Activated CD8-positive, alpha-beta memory T cell treated with anti-CD3 and anti-CD28 coated beads for 4 hours (primary cell): ENCODE measurements at places on chromosomes 7 and 10.

GRCh38 chr10:95247881-95248583 lies 42.8 kb downstream of the PDLIM1 start:
- DNase-seq = no peak

DNA sequence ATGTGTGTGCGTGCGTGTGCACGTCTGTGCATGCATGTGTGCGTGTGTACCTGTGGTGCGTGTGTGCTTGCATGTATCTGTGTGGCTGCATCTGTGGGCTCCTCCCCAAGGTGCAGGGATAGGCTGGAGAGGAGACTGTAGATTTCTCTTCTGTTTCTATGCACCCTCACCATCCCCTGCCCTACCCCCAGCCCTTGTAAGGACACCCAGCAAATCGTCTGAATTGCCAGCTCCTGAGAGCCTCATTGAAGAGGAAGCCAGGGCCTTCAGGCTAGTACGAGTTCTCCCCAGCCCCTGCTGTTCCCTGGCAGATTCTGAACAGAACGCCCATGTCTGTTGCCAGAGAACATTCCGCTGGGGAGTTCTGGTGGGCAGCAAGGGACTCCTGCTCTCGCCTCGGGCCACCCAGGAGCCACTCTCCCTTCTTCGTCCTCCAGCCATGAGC lies 17.0 kb upstream of the TRIM8 start:
- DNase-seq = no peak

- no peak for DNase-seq
These were observed 732.8 kb downstream of the ZWINT start for GRCh38 chr10:55628260-55628701.

DNA sequence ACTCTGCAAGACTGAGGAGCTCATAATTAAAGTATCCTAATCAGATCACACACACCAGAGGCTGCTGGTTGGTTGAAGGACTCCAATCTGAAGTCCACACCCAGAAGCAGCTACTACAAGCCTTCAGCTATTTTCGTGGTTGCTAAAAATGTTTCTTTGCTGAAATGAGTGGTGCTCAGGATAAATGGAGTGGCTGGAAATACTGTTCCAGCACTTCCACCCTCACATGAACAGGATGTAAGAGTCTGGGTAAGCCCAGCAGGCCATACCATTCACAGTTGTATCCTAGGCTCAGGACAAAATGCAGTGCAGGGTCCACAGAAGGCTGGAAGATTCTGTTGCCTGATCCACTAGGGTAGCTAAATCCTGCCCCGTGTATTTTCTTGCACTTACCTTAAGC lies 34.1 kb downstream of the AFAP1L2 start:
- no peak for DNase-seq

DNA sequence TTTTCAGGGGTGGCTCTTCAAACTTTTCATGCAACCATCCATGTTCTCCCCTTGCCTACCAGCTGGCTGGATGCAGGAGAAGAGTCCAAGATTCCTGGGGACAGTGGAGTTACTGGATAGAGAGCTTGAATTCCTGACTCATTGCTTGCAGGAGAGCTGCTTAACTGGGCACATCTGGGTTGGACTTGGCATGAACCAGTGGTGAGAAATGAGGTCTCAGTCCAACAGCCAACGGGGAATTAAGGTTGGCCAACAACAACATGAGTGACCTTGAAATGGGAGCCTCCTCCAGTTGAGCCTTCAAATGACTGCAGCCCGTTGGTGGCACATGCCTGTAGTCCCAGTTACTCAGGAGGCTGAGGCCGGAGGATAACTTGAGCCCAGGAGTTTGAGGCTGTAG lies 58.1 kb upstream of the OPN4 start:
- no peak for DNase-seq

DNA sequence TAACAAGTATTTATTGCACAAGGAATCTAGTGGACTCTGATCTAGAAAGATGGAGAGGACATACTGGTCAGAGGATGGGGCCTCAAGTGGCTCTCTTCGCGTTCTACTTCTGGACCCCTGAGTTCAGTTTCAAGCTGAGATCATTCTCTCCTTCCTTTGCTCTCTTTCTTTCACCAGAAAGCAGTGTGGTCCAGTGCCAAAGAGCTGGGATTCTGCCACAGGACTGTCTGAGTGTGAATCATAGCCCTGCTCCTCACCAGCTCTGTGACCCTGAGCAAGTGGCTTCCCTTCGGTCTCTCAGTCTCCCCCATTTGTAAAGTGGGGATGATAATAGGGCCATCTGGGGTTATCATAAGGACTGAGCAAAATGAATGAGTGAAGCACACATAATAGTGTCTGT lies 715.2 kb downstream of the SUGCT start:
- DNase-seq = no peak

DNA sequence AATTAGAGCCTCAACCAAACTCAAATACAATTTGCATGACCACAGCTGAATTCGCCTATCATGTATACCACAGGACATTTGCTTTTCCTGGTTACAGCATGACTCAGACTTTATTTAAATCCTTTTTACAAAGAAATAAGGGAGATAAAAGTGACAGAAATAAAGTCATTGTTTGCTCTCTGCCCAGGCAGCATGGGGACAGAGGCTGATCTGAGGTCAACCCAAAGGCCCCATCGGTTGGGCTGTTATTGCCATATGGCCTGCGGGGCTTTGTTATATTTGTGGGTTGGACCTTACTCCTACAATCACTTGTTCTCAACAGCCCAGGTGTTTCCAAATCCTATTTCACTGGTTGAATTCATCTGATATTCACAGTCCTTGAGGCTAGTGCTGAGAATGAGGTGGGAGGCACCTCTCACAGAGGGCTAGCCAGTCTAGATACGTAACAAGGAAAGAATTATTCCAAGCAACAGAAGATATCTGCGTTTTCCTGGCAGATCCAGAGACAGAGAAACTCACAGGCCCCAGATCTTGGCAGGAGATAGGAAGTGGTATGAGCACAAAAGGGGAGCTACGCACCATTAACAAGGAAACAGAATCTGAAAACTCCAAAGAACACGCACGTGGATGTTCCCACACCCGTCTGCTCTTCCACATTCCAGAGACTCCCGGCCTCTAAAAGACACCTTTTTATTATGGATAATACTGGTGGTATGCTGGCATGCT lies 117.3 kb downstream of the HIPK2 start:
- DNase-seq = no peak

DNA sequence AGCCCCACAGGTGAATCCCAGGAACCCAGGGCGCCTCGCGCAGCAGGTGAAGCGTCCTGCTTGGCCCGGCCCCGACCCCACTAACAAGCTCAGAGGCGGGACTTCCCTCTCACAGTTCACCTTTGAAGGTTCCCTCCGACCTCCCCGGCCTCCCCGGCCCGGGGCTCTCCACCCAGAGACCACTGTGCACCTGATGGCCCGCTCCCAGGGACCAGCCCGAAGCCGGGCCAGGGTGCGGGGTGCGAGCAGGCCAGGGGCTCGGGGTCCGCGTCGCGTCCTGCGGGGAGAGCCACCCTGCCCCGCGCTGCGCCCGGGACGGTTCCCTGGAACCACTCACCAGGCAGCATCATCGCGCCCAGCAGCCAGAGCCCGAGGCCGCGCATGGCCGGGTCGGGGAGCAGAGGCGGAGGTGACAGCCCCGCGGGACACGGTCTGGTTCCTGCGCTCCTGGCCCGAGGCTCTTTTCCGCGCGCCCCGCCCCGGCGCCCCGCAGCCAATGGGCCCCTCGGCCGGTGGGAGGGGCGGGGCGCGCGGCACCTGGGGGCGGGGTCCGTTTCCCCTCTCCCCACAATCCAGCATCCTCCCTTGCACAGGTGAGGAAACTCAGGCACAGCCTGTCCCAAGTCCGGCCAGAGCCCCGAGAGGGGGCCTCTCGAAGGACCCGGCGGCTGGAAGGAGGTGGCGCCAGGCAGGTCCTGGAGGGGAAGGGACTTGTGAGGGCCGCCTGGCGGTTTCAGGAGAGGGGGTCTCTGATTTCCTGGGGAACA lies at the start of gene ADAM8:
ADAM8 (minus strand) TSS at position 434 of the 767 bp plus-strand sequence; CDS start at position 383, 51 bp downstream.
- no peak for DNase-seq

DNA sequence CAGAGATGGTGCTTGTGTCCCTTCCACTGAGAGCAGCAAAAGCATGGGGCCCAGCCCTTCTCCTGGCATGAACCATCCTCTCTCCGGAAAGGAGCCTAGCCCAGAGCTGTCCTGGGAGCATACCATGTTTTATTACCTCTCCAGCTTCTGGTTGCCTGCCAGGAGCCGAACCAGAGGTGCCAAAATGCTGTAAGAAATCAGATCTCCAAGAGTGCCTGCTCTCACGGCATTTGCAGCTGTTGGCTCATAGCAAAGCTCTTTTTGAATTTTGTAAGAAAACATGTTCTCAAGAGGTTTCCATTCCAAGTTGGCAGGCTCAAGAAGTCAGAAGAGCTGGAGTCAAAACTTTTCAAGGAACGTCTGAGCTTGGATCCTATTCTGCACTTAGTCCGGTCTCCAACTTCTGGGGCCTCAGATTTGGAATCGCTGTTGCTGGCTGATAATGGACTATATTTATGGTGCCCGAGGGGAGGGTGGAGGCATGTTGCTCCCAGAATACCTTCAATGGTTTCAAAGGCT lies 211.7 kb upstream of the MKI67 start:
- DNase-seq = no peak

- DNase-seq = no peak
These were observed 113.4 kb downstream of the BTRC start for GRCh38 chr10:101467286-101467770.

- DNase-seq = no peak
These were observed 12.2 kb downstream of the COMTD1 start for GRCh38 chr10:75223507-75223906.

- DNase-seq = no peak
These were observed 2.4 kb downstream of the TMEM72 start for GRCh38 chr10:44913350-44914081.

DNA sequence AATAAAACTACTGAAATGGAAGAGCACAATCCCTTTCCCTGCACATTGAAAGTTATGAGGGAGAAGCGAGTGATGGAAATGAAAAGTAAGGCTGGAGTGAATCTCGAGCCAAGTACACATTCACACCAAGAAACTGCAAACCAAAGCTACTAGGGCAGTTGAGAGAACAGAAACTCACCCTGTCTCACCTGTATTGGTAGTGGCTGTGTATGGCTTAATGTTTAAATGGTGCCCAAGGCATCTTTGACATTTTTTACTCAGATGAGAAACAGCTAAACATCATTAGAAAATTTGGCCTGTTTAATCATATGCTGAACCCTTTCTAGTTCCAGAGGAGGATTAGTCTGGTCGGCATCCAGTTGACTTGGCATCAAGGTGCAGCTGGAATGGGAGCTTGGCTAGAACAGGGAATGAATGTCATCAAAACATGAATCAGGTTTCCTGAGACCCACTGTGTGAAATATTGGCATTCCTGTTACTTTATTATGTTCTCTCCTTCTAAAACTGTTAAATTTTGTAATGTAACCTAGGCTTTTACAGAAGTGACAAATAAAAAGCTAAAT lies 840.8 kb downstream of the GRM8 start:
- no peak for DNase-seq

DNA sequence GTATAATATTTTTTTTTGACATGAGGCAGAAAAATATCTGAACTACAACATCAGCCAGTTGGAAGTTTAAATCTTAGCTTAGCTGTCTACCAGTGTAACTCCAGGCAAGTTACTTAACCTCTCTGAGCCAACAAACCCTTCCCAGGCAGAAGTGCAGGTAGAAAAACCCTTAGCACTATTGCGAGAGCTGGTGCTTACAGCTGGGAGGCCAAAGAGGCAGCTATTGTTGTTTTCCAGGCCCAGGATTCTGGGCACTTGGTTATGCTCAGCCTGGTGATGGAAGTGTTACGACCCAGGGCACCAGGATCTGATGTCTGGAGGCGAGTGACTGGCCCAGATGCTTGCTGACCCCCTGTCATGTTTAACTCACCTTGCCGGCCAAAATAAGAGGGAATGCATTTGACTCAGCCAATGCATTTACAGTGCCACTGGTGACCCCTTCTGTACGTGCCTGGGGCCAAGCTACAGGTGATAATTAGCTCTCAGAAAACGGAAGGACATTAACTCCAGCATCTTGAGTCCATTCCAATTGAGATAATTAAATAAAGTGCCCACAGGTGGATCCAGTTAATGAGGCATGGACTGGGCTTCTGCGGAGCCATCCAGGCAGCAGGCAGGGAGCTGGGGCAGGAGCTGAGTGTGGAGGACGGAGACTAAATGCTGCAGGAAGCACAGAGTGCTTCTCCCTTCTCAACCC lies 126.5 kb upstream of the HABP2 start:
- DNase-seq = no peak

DNA sequence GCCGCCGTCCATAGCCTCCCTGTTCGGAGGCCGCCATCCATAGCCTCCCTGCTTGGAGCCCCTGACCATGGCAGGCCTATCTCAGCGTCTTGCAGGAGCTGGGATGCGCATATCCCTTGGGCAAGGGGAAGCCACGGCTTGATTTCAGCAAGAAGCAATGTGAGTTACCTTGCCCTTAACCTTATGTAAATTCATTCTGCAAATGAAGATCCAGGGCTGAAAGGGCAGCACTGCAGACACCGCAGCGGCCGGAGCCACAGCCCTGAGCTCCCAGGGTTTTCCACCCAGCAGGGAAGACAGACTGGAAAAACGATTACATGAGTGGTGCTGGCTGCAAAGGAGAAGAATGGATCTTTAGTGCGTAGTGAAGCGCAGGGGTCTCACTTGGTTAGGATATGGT lies 95.8 kb downstream of the SEC61G start:
- no peak for DNase-seq

DNA sequence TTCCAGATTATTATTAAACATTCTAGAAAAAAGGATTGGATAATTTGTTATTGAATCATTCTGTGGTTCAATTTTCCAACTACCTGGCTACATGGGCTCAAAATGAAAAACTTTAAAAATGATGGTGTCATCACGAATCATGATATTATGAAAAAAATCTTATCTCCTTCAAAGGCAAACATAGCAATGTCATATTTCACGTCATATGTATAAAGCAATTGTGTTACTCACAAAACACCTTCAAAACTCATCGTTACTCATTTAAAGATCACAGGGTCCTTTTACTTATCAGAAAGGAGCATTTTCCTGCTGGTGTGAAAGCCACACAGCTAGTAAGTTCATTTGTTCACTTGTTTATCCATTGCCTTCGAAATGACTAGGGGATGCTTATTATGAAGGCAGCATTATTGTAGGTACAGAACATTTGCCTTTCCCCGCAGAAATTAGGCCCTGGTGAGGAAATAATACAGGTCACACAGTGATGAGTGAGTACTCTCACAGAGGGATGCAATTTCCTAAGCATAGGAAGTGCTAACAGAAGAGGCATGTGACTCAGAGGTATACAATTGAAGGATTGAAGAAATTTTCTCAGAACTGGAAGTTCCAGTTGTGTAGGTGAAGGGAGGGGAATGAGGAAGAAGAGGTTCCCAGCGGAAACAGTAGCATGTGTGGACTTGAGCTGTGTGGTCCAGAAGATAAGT lies 478.7 kb downstream of the INHBA start:
- no peak for DNase-seq

DNA sequence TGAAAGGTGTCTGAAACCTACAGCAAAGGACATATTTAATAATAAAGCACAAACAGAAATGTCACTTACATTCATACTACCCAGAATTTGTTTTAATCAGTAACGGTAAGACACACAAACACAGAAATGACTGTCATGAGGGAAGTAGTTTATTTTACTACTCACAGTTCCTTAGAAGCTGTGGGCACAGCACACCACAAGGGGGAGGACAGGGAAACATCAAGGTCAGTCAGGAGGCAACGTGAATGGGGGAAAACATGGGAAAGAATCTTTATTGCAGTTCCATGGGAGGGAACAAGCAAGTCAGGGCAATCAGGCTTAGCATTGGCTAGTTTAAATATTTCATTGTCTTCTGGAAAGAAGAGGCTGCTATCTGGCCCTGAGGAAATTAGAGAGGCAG lies 123.8 kb upstream of the PDSS1 start:
- DNase-seq = no peak

GRCh38 chr10:77602231-77602912 lies 35.2 kb downstream of the KCNMA1 start:
- DNase-seq = no peak

- DNase-seq = no peak
These were observed 186.7 kb downstream of the ADAM12 start for GRCh38 chr10:126201603-126202002.
